T-helper 2 cell (primary cell): ENCODE measurements at places on chromosomes 1 and 21.
A peak's percentile ranks its signal among the peaks of the same experiment; 100 is the strongest.

GRCh38 chr21:45087022-45087823 is 12.8 kb downstream of the ADARB1 start:
- peak; percentile 78 for DNase-seq

- no peak for DNase-seq
Observed at GRCh38 chr1:199733125-199733524, 294.4 kb upstream of the NR5A2 start.

DNA sequence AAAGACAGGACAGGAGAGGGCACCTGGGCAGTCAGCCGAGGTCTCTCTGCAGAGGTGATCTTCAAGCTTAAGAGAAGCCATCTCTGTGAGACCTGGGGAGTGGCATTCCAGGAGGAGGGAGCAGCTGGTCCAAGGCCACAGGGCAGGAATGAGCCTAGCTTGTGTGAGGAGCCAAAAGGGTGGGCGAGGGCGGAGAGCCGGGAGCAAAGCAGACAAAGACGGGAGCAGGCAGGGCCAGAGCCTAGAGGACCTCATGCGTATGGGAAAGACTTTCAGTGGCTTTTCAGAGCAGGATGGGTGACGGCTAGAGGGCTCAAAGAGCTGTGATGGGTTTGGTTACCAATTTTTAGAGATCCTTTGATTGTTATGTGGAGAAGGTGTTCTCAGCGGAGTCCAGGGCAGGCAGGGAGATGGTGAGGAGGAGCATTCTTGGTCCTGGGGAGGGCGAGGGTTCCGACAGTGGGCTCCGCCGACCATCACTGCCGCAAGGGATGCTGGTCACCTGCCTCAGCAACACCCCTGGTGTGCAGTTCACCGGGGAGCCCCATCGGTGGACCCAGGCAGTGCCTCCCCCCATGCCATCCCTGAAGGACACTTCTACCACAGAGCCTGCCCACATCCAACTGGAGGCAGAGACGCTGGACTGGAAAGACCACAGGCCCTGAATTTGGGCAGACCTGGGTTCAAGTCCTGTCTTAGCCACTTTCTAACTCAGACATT is 122.9 kb upstream of the IRF2BP2 start:
- DNase-seq: no peak

GRCh38 chr1:33092438-33092837 is 11.5 kb downstream of the AZIN2 start:
- no peak for DNase-seq

- DNase-seq: no peak
Observed at GRCh38 chr1:78561856-78562255, 58.4 kb upstream of the IFI44L start.

GRCh38 chr1:115713906-115714305 is 54.6 kb downstream of the CASQ2 start:
- no peak for DNase-seq

DNA sequence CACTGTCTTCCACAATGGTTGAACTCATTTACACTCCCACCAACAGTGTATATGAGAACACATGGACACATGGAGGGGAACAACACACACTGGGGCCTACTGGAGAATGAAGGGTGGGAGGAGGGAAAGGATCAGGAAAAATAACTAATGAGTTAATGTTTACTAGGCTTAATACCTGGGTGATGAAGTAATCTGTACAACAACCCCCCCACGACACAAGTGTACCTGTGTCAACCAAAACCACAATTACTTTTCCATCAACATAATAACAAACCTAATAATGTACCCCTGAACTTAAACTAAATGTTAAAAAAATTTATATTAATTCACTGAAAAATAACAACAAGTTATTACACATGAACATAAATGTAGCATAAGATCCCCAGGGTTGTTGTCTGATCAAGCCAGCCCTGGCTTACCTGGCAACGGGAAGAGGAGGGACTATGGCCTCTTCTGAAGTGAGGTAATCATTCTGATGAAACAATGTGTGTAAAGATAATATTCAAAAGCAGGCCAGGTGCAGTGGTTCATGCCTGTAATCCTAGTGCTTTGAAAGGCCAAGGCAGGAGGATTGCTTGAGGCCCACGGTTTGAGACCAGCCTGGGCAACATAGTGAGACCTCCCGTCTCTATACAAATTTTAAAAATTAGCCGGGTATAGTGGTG is 40.8 kb upstream of the HEATR1 start:
- DNase-seq: no peak

DNA sequence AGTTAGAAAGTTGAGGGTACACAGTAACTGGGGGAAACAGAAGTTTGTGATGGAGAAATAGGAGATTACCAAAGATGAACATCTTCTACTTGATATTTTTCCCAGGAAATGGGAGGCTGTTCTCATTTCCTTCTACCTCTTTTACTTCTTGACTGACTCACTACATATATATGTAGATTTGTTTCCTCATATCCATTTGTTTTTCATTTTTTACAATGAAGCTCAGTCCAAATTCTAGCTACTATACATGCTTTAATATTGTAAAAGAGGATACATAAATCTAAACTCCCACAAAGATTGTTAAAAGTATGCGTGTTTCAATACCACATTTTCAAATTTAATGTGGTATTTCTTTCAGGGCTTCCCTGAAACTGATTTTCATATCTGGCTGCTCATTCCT is 366.6 kb upstream of the NCAM2 start:
- DNase-seq: no peak

DNA sequence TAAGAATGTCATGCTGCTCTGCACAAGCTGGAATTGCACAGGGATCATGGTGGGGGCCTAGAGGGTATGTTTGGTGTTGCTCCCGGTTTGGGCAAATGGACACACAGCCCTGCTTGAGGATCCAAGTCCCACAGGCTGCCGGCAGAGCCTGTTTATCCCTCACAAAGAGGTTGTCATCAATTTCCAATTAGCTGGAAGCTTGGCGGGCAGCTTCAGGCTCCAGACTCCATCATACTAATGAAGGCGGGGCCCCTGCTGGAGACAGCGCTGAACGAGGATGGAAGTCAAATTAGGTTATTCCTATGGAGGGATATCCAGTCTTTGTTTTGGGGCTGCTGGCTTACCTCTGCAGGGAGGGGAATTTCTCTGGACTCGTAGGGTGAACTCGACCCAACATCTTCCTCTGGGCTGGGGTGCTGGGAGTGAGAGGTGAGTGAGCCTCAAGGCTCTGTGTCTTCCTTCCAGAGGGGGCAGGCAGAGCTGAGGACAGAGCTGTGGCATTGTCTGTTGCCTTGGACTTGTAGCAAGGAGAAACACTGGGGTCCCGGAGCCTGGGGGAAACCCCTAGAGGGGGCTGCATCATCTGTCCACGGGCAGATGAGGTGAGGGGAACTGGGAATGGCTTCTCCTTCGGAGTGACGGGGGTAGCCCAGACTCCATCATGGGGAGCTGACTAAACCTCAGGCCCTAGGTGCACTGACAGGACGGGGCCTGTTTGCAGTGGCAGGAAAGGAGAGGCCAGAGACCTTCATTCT is 24.9 kb upstream of the PARP1 start:
- DNase-seq: no peak

DNA sequence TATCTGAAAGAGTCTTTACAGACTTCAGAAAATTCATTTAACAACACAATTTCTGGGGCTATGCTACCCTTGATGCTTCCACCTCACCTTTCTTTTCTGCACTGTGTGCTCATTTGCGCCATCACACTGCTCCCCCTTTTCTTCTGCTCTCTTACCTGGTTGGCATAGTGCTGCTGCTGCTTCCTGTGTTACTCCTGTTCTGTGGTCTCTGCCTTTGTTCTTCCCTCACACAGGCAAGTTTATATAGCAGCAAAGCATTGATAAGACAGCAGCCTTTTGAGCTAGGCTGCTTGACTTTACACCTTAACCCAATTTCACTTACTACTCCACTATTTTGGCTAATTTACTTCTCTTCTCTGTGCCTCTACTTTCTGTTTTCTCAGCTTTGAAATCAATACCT is 18.3 kb downstream of the SGIP1 start:
- DNase-seq: no peak

- no peak for DNase-seq
Observed at GRCh38 chr1:153306303-153307220, 6.2 kb downstream of the PGLYRP3 start.

DNA sequence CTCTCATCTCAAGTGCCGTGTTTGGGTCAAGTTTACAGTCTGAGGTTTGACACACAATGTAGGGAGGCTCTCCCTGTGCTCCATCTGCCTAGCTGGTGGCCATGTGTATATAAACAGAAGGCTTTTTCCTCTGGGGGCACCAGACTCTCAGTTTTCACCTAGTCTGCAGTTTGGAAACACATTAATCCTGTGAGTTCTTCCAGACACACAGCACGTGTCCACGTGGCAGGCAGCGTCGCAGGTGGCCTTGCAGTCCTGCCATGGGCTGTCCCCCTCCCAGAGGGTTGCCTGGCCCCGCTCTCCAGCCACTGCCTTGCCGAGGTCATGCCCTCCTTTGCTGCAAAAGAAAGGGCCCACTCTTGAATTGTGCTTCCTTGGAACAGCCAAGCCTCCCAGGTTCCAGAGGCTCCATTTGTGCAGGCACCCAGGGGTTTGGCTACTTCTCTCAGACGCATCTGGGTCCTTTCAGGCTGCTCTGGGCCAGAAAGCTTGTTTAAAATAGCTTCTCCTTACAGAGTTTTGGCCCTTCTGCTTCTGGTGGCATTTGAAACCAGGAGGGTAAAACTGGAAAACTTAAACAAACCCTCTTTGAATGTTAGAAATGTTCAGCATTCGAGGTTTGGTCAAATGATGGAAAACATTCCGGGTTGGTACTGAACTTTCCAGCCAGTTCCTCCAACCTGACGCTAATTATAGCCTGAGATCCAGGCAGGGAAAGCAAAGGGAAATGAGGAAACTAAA is 4.4 kb upstream of the RUNX1 start:
- DNase-seq: no peak

GRCh38 chr1:1050577-1051052 is 23.5 kb downstream of the RNF223 start:
- DNase-seq: no peak

DNA sequence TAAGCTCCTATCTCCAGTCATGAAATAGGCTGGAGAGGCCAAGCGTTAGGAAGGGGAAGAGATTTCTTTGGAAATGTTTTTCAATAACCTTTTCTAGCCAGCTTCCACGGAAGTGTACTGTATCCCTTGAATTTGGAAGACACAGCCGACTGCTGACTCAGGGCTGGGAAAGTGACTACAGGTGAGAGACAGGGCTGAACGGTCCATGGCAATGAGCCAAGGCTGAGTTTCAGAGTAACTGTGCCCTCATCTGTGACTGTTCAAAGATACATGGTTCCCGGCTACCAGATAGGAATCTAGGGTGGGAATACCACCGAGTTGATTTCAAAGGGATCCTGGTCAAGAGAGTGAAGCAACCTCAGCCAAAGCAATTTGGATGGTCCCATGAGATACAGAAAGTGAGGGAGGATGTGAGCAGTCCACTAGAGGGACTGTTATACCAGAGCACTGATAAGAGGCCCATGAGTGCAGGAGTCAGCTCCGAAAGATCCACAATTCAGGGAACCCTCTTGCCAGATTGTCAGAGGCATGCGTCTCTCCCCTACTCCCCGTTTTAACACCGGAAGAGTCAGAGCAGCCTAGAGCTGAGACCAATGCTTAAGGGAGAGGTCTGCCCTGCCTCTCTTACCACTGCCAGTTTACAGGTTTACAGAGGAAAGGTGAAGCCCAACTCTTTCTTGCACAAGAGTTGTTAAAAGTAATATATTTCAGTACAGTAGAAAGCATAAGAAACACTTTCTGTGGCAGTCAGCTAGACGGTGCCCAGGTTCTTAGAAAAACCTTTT is 3.2 kb upstream of the KRTAP19-8 start:
- DNase-seq: no peak

- no peak for DNase-seq
Observed at GRCh38 chr1:229952670-229953520, 114.1 kb upstream of the GALNT2 start.

- DNase-seq: no peak
Observed at GRCh38 chr1:184583849-184584248, 170.8 kb downstream of the EDEM3 start.

DNA sequence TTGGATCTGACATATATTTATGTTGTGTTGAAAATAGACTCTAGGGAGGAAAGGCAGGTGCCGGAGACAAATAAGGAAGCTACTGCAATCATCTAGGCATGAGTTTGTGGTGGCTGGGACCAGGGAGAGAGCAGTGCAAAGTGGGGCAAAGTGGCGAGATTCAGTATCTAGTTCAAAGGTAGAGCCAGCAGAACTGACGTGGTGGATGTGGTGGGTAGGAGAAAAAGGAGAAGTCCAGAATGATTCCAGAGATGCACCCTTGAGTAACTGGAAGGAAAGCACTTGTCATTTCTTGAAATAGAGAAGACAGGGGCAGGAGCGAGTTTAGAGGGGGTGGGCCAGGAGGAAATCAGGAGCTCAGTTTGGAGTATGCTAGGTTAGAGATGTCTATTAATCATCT is 275.2 kb downstream of the KAZN start:
- DNase-seq: no peak

- DNase-seq: peak; percentile 72
Observed at GRCh38 chr1:44786138-44786840, 1.7 kb downstream of the BEST4 start.

DNA sequence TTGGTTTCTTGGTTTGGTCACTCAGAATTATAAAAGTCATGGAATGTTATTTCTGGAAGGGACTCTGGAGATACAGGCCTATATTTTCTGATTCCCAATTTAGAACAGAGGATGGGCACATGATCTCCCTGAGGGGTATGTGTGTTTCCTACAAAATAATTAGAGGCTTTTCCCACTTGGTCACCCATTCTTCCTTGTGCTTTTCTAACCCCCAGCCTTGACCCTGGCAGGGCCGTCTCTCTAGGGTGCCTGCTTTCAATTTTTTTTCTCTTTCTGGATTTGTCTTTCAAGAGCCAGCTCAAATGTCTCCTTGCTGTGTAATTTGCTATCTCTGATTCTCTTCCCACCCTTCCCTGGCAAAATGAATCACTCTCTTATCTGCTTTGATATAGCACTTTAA is 131.9 kb downstream of the HLX start:
- DNase-seq: no peak

GRCh38 chr21:42187976-42188653 is 30.8 kb upstream of the ABCG1 start:
- DNase-seq: peak; percentile 99

DNA sequence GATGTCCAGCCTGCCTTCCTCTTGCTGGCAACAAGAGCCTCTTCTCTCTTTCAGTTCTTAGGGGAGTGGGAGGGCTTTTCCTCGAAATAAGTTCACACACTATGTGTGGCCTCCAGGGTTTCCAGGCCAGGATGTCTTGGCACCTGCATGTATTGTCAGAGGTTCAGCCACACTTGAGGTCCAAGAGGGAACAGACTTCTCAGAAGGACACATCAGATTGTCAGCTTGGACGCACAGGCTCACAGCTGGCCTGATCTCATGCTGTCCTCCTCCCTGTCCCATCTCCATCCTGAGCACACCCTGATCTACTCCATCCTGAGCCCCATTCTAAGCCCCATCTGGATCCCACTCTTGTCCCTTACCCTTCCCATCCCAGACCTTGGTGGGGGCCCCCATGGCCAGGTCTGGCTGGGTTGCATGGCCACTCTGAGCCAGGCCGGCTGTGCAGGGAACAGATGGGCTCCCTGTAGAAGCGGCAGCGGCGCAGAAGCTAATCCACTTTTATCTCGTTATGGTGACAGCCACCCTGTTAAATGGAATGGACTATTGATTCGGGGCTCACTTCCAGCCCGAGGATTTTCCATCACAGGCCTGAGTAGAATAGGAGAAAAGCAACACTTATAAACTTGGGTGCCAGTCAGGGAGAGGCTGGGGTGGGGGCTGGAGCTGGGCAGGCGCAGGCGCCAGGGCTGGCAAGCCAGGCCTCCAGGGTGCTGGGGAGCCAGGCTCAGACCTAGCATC is 85.1 kb upstream of the CSF3R start:
- no peak for DNase-seq
